ENCODE measurements at places on chromosomes 13 and 19. TPM values are rescaled to one million over a fixed set of nuclear protein-coding genes. Genes with fewer than 3 reads are reported as not detected.
A peak's percentile ranks its signal among the peaks of the same experiment; 100 is the strongest.

Gene CEACAM8
- total RNA-seq = not detected

- peak; percentile 93 for DNase-seq
- peaks cover 19% of the 10 kb centered on the region for H3K4me1 ChIP-seq
- no peaks in the 10 kb centered on the region for H3K36me3 ChIP-seq
- peak overlapping the region; percentile 40 for H3K4me3 ChIP-seq
- no peaks in the 10 kb centered on the region for H3K27me3 ChIP-seq
- H3K27ac ChIP-seq = peak overlapping the region; percentile 94
Measured at GRCh38 chr13:46354156-46355087, 32.6 kb downstream of the RUBCNL start.

Gene MZT1
- 8.3 TPM for total RNA-seq

DNA sequence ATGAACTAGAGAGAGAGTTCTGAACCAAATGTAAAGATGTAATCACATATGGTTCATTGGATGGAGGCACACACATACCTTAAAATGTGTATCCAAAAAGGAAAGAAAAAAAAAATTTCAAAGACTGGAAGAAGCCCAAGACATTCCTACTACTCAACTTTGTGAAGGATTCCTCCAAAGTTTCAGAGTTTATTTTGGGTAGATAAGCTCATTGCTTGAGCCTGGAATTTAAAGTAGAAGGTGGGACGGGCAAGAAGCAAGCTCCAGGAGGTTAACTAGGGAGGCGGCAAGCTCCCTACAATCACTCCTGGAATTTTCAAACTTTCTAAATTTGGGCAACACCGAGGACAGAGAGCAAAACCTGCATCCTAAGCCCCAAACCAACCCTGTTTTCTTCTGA, 1.9 kb downstream of the TSHZ3 start:
- H3K4me1 ChIP-seq = peaks cover 17% of the 10 kb centered on the region
- peak overlapping the region; percentile 85 for H3K4me3 ChIP-seq
- H3K36me3 ChIP-seq = peaks cover 8% of the 10 kb centered on the region

DNA sequence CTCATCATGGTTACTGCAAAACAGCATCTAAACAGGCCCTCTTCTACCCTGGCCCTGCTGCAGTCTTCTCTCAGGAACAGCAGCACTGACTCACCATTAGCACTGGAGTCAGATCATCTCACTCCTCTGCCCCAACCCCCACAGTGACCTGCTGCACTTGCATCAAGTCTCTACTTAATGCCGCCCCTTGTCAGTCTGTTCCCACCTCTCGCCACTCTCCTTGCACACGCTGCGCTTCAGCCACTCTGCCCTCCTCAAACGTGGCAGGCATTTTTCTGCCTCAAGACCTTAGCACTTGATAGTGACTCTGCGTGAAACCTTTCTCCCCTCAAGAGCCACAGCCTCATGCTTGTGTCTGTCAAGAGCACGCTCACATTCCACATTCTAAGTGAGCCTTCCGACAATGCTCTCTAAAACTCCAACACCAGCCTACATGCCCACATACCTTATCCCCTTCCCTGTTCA, 22.1 kb downstream of the MIPEP start:
- no peak overlapping the region for H3K4me3 ChIP-seq
- H3K27ac ChIP-seq = peak overlapping the region; percentile 43
- DNase-seq = peak; percentile 56
- no peaks in the 10 kb centered on the region for H3K27me3 ChIP-seq
- H3K4me1 ChIP-seq = peaks cover 22% of the 10 kb centered on the region

- H3K4me1 ChIP-seq = peaks cover 9% of the 10 kb centered on the region
- H3K36me3 ChIP-seq = peaks cover 69% of the 10 kb centered on the region
- H3K27ac ChIP-seq = no peak overlapping the region
Measured at GRCh38 chr19:14410091-14411051, 8.8 kb downstream of the DDX39A start.

DNA sequence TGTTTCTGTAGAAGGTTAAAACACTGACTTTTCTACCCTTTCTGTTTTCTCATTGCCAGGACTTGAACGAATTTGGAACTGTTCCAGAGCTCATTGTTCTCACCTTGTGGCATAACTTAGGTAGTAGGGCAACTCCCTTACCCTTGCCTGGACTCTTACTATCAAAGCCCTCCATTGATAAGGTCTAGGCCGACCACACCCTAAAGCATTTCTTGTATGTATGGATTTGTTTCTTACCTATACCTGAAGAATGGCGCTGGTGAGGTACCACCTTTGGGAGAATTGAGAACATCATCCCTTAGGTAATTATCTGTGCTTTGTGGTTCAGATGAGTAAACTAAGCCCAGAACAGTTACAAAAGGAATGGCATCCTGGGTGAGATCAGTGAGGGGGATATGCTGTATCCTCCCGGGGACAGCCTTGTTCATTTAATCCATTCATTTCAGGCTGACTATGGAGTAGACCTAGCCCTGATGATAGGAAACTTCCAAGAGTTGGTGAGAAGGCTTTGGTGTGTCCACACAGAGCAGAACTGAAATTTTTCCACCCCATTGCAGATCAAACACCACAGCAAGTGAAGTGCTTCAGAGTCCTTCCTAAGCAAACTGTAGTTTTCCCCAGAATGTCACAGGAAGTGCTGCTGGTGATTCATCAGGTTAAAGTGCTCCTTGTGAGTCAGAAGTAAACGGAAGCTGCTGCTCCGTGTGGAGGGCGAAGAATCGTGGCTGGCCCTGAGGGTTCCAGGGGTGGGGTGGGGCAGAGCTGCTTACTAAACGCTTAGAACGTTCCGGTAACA, 113.0 kb downstream of the TEX26 start:
- peak; percentile 95 for DNase-seq
- H3K4me1 ChIP-seq = peaks cover 30% of the 10 kb centered on the region
- H3K27ac ChIP-seq = peak overlapping the region; percentile 91

DNA sequence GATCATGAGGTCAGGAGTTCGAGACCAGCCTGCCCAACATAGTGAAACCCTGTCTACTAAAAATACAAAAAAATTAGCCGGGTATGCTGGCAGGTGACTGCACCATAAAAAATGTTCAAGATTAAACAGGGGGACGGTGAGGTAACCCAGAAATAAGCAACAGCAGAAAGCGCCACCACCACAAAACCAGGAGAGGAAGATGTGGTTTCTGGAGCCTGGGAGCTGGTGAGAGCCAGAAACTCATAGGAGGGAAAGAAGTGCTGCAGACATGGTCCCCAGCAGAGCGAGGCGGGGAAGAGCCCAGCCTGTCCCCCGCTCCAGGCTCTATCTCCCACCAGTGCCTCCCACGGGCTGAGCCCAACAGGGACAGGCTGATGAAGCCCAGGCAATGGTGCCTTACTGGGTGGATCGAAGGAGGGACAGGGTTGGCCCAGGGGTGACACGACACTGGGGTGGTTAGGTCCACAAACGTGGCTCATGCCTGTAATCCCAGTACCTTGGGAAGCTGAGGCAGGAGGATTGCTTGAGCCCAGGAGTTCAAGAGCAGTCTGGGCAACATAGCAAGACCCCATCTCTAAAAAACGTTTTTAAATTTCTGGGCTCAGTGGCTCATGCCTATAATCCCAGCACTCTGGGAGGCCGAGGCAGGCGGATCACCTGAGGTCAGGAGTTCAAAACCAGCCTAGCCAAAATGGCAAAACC, 19.0 kb downstream of the SPC24 start:
- no peak overlapping the region for H3K4me3 ChIP-seq
- no peak overlapping the region for H3K27ac ChIP-seq
- H3K27me3 ChIP-seq = no peaks in the 10 kb centered on the region
- H3K4me1 ChIP-seq = peaks cover 25% of the 10 kb centered on the region
- peaks cover 19% of the 10 kb centered on the region for H3K36me3 ChIP-seq

DNA sequence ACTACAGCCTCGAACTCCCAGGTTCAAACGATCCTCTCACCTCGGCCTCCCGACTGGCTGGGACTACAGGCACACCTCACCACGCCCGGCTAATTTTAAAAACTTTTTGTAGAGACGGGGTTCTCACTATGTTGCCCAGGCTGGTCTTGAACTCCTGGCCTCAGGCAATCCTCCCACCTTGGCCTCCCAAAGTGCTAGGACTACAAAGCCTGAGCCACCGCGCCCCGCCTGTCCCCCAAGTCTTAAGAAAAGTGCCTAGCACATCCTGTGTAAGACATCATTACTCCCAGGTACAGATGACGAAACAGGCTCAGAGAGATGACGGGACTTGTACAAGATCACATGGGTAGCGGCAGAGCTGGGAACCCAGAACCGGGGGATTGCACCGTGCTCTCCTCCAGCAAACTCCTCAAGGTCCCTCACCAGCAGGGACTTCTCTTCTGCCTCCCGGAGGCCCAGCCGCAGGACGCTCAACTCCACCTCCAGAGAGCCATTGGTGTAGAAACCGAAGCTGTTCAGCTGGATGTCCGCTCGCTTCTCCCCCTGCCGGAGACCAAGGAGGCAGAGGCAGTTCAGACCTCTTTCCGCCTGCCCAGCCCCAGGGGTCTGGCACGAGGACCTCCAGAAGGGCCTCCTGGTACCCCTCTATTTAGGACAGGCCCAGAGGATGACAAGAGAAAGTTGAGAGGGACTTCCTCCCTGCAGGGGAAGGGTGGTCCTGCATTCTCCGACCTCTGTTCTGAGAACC, 1.0 kb downstream of the GPR108 start:
- no peaks in the 10 kb centered on the region for H3K27me3 ChIP-seq
- H3K4me1 ChIP-seq = peaks cover 27% of the 10 kb centered on the region
- H3K36me3 ChIP-seq = no peaks in the 10 kb centered on the region
- H3K4me3 ChIP-seq = peak overlapping the region; percentile 93
- peak overlapping the region; percentile 84 for H3K27ac ChIP-seq

Gene ZNF470
- total RNA-seq = 4.7 TPM

Gene ICAM5
- total RNA-seq = under 0.01 TPM

DNA sequence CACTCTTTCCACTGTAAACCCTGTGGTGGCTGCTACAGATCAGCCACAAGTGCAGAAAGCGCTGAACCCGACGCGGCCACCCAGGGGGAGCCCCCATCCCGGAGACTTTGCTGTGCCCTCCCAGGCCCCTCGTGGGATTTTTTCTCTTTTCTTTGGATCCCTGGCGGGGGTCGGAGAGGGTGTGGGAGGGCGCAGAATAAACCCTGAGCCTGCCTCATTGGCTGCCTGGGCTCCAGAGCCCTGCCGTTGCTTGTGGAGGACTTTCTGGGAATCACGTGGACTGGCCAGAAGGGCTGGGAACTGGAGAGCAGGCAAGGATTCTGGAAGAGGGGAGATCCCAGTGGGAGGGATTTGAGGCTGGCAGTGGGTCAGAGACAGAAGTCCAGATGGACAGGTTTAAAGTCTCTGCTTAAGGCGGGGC, 24.9 kb downstream of the GADD45B start:
- peak; percentile 63 for DNase-seq
- no peaks in the 10 kb centered on the region for H3K36me3 ChIP-seq
- H3K27me3 ChIP-seq = no peaks in the 10 kb centered on the region
- peaks cover 12% of the 10 kb centered on the region for H3K4me1 ChIP-seq
- H3K27ac ChIP-seq = no peak overlapping the region
- H3K4me3 ChIP-seq = no peak overlapping the region

GRCh38 chr13:47326061-47326460, 429.2 kb upstream of the HTR2A start:
- H3K4me3 ChIP-seq = no peak overlapping the region
- H3K4me1 ChIP-seq = no peaks in the 10 kb centered on the region
- H3K36me3 ChIP-seq = no peaks in the 10 kb centered on the region
- DNase-seq = no peak
- no peak overlapping the region for H3K27ac ChIP-seq

Gene KCNRG
- 4.0 TPM for total RNA-seq

Gene UPK1A
- not detected for total RNA-seq

Gene APLP1
- total RNA-seq = 2.1 TPM

GRCh38 chr19:5205937-5206750, 134.5 kb downstream of the PTPRS start:
- H3K36me3 ChIP-seq = peaks cover 43% of the 10 kb centered on the region
- no peaks in the 10 kb centered on the region for H3K27me3 ChIP-seq
- no peak overlapping the region for H3K27ac ChIP-seq
- no peak overlapping the region for H3K4me3 ChIP-seq

- DNase-seq = no peak
- peaks cover 2% of the 10 kb centered on the region for H3K4me1 ChIP-seq
- H3K27me3 ChIP-seq = peaks cover 7% of the 10 kb centered on the region
- no peak overlapping the region for H3K27ac ChIP-seq
Measured at GRCh38 chr13:44425041-44425814, 51.6 kb downstream of the SERP2 start.

Gene KLK6
- total RNA-seq = not detected

DNA sequence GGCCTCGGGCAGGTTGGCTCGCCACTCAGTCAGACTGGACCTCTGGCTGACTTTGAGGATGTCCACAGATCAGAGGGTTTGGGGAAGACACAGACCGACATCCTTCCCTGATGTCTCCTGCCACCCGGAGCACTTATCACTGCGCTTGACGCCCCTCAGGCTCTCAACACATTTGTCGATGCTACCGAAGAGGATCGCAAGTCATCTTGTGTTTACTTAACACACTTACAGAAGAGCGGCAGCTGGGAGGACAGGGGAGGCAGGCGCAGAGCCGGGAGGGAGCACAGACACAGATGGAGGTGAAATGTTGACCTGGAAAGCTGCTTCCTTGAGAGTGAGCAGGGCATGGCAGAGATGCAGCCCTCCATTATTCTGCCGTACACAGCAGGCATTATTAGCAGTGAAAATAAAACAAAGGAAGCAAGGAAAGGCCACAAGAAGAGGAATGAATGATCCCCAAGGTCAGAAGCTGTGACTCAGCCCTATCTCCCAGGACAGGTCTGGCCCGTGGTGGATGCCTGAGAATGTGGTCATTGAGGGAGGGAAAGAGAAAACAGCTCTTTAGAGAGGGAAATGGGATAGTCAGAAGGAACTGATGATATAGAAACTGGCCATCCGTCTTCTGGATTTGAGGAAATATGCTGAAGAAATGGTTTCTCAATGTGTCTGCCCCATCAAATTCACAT, 549.5 kb upstream of the ARGLU1 start:
- no peaks in the 10 kb centered on the region for H3K4me1 ChIP-seq
- no peak for DNase-seq
- H3K4me3 ChIP-seq = no peak overlapping the region
- no peaks in the 10 kb centered on the region for H3K27me3 ChIP-seq
- H3K27ac ChIP-seq = no peak overlapping the region

- no peak for DNase-seq
- no peak overlapping the region for H3K4me3 ChIP-seq
- H3K27me3 ChIP-seq = no peaks in the 10 kb centered on the region
- H3K4me1 ChIP-seq = peaks cover 12% of the 10 kb centered on the region
- peaks cover 29% of the 10 kb centered on the region for H3K36me3 ChIP-seq
- no peak overlapping the region for H3K27ac ChIP-seq
Measured at GRCh38 chr19:47142779-47143178, 12.1 kb downstream of the SAE1 start.

Data from osteoblast (primary cell).